ENCODE measurements at places on chromosomes 5 and 9.

DNA sequence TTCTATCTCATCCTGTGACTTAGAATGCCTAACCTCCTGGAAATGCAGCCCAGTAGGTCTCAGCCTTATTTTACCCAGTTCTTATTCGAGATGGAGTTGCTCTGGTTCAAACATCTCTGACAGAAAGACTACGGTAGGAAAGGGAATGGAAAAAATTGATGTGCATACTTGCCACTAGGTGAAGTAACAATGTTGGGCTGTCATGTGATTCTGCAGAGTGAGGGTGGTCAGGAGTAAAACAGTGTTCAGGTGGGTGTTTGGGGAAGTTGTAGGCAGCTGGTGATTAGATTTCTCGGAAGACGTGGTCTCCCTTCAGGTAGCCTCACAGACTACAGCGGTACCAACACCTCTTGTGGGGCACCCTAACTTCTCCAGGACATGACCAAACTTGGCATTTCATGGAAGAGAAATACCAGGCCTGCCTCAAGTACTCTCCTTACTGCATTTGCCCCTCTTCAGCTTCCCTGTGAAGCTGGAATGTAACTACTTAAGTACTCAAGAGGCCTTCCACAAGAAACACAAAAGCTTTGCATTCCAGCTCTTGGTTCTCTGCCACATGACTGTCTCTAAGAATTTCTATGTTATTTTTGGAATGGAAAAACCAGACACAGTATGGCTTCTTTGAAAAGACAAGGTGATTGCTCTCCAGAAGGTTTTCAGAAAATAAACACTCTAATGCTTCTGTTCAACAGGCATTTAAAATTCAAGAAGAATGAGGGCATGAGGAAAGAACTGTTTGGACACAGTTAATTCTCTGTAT is 17.4 kb upstream of the ENTREP1 start:
- DNase-seq: no peak

GRCh38 chr9:130421802-130422276 is 22.9 kb upstream of the ASS1 start:
- DNase-seq: no peak

DNA sequence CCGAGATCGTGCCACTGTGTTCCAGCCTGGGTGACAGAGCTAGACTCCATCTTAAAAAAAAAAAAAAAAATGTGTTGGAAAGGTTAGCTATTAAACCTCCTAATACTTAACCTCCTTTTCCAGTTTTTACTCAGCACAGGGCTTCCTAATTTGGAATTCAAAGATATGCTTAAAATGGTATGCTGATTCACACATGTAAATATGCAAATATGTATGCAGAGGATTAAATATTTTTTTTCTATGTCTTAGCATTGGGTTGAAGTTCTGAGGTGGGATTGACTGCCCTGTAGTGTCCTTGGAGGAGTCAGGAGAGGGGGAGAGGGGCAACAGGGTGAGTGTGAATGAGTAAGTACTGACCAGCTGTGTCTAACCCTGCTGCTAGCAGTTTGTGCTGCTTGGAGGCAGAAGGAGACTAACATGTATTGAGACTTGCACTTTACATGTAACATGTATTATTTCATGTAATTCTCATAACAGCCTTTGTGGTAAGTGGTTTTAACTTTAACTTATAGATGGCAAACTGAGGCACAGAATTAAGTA is 63.2 kb downstream of the SLC44A1 start:
- no peak for DNase-seq

GRCh38 chr5:126054577-126055347 is 368.4 kb upstream of the GRAMD2B start:
- DNase-seq: no peak

DNA sequence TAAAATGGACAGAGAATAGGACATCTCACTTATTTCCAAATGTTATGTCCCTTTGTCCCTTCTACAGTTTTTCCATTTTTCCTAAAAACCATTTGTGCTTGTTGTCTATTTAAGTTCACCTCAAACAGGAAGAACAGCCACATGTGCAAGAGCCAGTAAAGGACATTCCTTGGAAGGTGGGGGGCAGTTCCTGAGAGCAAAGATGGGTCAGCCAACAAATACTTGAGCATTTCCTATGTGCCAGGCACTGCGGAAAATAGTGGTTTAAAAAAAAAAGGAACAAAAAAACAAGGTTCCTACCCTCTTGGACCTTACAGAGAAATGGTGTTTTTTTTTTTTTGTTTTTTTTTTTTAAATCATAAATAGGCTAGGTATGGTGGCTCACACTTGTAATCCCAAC is 26.8 kb downstream of the ANP32B start:
- DNase-seq: no peak

DNA sequence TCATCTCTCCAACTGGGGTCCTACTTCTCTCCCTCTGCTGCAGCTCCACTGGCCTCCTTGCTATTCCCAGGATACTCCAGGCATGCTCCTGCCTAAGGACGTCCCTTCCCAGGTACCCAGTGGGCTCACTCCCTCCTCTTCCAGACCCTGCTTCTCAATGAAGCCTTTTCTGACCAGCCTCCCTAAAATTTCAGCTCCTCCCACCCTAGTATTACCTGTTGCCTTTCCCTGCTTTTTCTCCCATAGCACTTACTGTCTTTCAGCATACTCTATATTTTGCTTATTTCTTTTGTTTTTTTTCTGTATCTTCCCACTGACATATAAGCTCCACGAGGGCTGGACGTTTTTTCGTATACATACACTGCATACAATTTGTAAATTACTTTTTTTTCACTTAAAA is 26.1 kb upstream of the FSTL4 start:
- no peak for DNase-seq

DNA sequence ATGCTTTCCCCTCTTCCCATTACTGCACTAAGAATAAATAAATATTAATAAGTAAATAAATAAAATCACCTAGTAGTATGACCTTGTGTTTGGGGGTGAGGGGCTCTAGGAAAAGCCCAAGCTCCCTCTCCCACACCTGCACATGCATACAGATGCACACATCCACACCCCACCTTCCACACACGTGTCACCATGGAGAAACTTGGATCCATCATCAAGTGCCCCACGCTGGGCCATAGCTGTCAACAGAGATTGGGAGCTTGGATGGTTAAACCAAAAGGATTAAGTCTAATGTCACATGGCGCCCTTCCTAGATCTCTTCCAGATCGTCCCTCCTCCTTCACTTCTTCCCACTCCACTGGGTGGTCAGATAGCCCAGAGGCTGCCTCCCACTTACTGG is 37.0 kb downstream of the TMEM215 start:
- no peak for DNase-seq

- no peak for DNase-seq
These were observed 677.7 kb upstream of the MEF2C start for GRCh38 chr5:89560696-89561095.

All from H54 (cell line).